ENCODE measurements at places on chromosomes 12 and 14.

GRCh38 chr12:103369929-103370328 is 125.8 kb downstream of the C12orf42 start:
- DNase-seq, result no peak

DNA sequence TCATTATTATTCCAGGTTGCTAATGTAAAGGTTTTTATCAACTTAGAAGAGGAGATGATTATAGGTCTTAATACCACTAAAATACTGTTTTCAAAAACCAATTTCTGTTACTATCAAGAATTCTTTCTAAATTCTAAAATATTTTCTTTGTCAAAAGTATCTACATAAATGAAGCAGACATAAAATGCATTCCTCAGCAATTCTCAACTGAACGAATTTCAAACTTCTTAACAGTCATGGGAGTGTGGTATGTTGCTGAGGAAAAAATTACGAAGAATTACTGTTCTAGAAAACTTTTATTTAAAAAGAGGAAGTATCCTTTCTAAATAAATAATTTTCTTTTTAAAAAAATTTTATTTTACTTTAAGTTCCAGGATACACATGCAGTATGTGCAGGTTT is 146.4 kb downstream of the SLC2A13 start:
- DNase-seq, result no peak

DNA sequence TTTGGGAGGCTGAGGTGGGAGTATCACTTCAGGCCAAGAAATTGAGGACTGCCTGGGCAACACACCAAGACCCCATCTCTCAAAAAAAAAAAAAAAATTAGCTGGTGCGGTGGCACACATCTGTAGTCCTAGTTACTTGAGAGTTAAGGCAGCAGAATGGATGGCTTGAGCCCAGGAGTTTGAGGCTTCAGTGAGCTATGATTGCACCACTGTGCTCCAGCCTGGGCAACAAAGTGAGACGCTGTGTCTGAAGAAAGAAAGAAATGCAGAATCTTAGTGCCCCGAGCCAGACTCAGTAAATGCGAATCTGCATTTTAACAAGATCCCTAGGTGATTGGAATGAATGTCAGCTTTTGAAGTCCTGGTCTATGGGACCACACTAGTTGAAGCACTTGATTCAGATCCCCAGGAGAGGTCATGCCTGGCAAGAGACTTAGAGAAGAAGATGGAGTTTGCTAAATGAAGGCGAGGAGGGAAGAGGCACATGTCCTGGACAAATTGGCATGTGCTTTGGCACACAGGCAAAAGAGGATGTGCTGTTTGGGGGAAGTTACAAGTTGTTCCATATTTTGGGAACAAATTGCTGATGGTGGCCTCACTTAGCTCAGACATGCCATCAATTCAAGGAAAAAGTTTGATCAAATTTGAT is 56.6 kb downstream of the DRAM1 start:
- DNase-seq, result no peak

DNA sequence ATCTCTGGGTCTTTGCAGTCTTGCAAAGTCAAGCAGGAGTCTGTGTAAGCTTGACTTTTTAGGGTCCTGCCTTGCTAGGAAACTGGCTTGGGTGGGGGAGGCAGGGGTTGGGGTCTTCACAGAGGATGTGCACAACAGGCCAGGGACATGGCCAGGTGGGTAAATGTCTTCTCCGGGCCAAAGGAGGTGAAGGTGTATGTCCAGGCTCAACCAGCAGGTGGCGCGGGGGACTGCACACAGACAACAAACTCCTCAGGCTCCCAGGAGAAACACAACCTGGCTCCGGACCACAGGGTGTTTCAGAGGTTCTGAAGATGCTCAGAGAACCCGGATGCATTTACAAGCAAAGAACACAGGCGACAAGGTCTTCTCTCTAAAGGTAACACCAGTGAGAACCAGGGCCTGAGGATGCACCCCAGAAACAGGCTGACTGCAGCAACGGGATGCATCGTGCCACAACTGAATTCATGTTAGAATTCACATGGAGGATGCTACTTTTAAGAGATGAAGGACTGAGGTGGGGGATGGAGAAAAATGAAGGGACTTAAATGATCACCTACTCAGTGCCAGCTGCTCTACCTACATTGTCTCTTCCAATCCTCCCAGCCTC is 56.0 kb downstream of the PLEKHG3 start:
- peak; percentile 60 for DNase-seq

GRCh38 chr12:106094304-106094703 is 44.5 kb downstream of the NUAK1 start:
- no peak for DNase-seq

DNA sequence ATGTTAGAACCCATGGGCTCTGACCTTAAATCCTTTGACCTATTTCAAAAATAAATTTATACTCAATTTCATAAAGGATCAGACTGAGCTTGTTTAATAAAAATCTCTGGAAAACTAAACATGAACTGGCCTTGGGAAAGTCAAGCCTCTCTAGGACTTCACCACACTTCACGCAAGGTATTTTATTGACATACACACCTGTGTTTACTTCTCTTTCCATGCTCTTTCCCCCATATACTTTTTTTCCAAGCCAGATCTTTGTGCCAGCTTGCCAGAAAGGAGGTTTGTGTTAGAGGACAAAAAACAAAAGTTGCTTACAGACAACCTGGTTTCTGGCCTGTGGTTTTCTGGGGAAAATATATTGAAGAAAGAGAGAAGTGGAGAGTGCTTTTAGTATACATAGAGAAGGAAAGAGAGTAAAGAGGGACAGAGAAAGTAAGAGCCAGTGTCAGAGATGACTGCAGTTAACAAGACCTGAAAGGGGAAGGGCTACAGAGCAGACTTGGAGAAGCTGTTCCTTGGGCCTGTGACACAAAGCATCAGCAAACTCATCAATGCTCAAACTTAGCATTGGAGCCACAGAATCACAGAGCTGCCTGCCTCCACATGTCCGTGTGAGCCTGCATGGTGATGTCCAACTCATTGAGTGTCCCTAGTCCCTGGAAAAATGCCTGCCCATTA is 77.3 kb upstream of the TMTC2 start:
- DNase-seq, result no peak

GRCh38 chr14:22915886-22916521 is 2.9 kb downstream of the RBM23 start:
- no peak for DNase-seq

- no peak for DNase-seq
Measured at GRCh38 chr12:47739979-47740378, 14.7 kb upstream of the ENDOU start.

- no peak for DNase-seq
Measured at GRCh38 chr12:72406111-72406510, 133.9 kb downstream of the TRHDE start.
